Fibroblast of the aortic adventitia (primary cell): ENCODE measurements at places on chromosomes 3 and 15. TPM values are rescaled to one million over a fixed set of nuclear protein-coding genes. Genes with fewer than 3 reads are reported as not detected.

GRCh38 chr3:66028457-66028856 is 10.3 kb downstream of the MAGI1 start:
- no peak for DNase-seq

DNA sequence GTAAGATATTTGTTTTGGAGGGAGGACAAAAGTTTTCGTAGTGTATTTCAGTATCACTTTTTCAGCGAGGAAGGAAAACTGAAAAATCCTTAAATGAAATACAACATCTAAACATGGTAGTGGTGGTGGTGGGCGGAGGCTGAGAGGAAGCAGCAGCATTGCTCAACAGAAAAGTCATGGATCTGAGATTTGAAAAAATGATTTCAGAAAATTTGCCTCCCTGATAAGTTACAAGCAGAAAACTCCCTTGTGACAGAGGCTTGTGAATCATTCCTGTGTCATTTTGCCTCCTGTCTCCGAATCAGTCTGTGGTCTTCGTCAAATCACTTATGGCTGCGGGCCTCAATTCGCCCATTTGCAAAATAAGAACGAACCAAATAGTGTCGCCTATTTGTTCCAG is 965 bp upstream of the CRBN start:
- DNase-seq = no peak

DNA sequence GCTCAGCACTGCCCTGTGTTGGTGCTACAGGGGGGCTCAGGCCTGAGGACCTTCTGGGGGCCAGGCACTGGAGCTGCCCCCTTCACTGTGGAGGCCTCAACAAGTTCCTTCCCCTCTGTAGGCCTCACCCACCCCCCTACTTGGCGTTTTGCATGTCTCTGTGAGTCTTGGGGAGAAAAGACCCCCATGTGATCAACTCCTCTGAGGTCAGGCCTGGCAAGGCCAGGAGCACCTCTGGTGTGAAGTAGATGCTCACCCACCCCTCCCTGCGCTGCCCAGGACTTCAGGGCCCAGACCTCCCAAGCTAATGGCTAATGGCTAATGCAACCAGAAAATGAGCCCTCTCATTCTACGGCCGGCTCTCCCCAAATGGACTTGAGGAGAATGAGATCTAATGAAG is 34.2 kb upstream of the CHRNB4 start:
- DNase-seq = no peak

- DNase-seq = no peak
Observed at GRCh38 chr15:89746386-89746780, 4.7 kb downstream of the MESP1 start.

- DNase-seq = peak; percentile 36
Observed at GRCh38 chr3:132587401-132587800, 9.7 kb upstream of the ACKR4 start.

GRCh38 chr3:47370887-47371697 is 9.7 kb upstream of the PTPN23 start:
- no peak for DNase-seq

- DNase-seq = peak; percentile 49
Observed at GRCh38 chr15:75843678-75844581, 683 bp downstream of the UBE2Q2 start.

GRCh38 chr3:105758451-105758850 is 110.4 kb downstream of the CBLB start:
- DNase-seq = no peak

GRCh38 chr3:184496933-184497332 is 64.7 kb upstream of the EPHB3 start:
- no peak for DNase-seq

- DNase-seq = no peak
Observed at GRCh38 chr3:106827515-106828213, 549.6 kb upstream of the CCDC54 start.

GRCh38 chr3:178195824-178196223 is 340.4 kb upstream of the KCNMB2 start:
- DNase-seq = peak; percentile 58

DNA sequence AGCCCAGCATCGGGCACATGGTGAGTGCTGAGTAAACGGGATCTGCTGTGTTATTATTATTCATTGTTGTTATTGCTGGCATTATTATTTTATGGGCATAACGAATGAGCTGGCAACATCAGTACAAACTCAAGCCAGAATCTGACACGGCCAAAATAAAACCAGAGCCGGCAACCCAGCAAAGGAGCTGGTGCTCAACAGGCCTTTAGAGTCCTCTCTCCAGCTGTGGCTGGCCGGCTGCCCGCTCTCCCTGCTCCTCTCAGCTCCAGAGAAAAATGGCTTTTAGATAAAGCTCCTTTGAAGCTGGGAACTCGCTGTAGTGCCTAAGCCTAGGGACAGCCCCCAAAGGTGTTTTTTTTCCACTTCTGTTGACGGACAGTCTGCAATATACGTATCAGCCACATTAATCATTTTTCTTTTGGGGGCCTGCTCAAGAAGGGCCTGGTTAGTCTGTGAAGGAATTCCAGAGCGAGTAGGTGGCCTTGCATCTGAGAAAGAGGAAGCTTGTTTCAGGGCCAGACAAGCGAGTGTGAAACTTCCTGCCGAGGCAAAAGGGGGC is 193.9 kb upstream of the UBE2E1 start:
- DNase-seq = peak; percentile 80

DNA sequence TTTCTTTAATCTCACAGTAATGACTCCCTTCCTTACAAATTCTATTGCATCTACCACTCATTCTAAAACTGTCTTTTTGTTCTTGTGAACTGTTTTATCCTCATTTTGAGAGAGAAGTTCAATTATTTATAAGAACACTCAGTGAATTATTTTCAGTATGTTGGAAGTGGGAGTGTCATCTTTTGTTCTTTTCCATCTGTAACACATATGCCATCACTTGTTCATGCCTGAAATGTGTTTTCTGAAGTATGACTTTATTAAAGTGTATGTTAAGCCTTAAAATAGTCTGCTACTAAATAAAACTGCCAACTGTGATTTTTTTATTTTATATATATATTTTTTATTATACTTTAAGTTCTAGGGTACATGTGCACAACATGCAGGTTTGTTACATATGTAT is 623.0 kb upstream of the CBLB start:
- no peak for DNase-seq

DNA sequence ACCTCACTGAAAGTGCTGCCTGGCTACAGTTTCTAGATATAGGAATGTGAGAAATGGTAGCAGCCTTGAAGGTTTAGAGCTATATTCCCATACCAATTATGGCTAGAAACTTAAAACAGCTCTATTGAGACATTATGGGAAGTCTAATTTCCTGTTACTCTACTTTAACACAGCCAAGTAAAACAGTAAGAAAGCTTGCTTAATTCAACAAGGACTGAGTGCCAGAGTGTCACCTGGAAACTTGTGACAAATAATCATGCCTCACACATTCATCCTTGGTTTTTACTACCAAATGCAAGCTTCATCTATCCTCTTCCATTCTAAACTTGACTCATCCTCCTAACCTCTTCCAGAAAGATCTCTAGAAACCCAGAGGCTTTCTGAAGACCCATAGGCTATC is 41.7 kb downstream of the UBE3A start:
- no peak for DNase-seq

Gene STRIT1
- total RNA-seq = not detected in 2 replicates

Gene TUSC2
- total RNA-seq = 11.9 and 15.5 TPM in 2 replicates

Gene LRRC34
- 7.4 and 15.0 TPM in 2 replicates for total RNA-seq

Gene GREM1
- 25.1 and 181 TPM in 2 replicates for total RNA-seq

Gene CLEC3B
- 10.5 and 12.4 TPM in 2 replicates for total RNA-seq

Gene CADM2
- total RNA-seq = 2.2 TPM in 1 of 2 replicates, not detected in the other

Gene ZNF501
- 7.6 and 13.1 TPM in 2 replicates for total RNA-seq

Gene RARB
- 3.1 and 4.2 TPM in 2 replicates for total RNA-seq
